ENCODE measurements at places on chromosomes 6 and 20.

GRCh38 chr20:34268145-34268544 is 26.9 kb downstream of the ASIP start:
- no peak for DNase-seq

DNA sequence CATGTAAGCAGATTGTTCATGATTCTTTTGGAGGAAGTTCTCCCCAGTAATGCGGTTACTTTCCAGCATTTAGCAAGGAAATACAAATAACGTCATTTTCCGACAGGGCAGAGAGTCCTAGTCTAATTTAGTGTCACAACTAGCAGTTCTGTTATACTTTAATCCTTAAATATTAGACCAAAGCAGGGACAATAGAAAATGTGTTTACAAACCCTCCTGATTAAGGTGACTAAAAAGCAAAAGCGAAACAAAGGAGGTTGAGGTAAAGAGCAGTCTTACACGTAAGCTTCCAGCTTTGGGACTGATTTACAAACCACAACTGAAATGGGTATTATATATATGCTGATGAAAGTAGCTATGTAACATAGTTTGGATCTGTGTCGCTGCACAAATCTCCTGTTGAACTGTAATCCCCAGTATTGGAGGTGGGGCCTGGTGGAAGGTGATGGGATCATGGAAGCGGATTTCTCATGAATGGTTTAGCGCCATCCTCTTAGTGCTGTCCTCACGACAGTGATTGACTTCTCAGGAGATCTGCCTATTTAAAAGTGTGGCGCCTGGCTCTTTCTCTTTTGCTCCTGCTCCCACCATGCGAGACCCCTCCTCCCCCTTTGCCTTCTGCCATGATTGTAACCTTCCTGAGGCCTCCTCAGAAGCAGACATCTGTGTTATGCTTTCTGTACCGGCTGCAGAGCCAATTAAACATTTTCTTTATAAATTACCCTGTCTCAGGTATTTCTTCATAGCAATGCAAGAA is 81.9 kb downstream of the PLCB1 start:
- DNase-seq = no peak

DNA sequence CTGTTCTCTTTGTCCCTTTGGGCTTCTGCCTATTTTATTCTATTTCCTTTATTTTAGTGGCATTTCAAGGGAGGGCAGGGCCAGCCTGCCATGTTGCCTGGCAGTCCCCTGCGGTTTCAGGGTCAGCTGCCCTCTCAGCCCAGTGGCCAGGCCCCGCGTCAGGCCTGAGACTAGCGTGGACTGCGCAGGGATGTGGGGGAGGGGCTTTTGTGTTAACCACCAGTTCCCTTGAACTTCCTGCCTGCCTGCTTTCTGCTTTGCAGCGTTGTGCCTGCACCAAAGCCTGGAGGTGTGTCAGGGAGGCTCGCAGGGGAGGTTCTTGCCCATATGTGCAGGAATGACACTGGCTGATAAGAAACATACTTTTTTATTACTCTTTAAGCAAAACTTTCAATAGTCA is 157.6 kb downstream of the SLC35B3 start:
- peak; percentile 28 for DNase-seq

DNA sequence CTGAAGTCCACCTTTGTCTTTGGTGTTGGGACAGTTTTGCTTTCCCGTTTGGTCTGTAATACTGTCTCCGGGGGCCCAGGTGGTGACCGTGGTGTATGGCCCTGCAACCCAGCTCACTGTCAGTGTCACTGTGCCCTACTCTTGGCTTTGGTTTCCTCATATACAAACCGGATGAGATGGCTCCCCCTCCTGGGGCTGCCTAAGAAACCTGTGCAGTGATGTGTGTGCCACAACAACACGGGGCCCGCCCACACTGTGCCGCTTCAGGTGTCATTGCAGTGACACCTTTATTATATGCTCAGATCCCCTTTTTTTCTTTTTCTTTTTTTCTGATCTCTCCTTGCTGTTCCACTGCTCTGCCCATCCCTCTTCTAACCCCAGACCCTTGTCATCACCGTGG is 73.9 kb downstream of the RAMACL start:
- DNase-seq = no peak

DNA sequence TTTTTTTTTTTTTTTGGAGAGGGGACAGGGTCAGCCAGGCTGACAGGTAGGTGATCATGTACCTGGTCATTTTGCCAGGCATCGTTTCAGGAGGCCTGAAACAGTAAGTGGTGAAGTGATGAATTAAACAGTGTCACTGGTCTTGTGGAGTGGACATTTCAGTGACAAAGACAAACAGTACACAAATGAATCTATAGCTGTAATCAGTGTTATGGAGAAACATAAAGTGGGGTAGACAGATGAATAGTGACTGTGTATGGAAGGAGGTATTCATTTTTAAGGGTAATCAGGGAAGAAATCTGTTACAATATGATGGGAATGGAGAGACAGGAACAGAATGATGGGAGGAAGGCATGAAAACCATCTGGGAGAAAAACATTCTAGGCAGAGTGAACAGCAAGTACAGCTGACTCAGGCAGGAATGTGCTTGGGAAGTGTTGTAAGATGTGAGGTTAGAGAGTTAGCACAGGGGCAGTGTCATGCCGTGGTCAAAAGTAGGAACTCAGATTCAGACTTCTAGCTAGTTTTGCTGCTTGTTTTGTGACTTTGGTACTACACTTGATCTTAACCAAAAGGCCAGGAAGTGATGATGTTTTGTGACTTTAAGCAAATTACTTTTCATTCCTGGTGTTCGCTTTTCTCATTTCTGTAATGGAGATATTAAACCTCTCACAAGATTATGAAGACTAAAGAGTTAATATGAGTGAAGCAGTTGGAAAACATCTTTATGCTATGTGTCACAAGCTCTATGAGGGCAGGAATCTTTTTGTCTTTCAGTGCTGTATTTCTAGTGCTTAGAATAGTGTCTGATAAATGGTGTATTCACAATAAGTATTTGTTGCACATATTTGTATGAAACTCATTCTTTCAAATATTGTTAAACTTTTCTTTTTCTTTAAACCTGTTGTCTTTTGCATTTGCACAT is 43.4 kb downstream of the QKI start:
- no peak for DNase-seq

- DNase-seq = no peak
Observed at GRCh38 chr20:59365611-59366285, 65.3 kb downstream of the EDN3 start.

- DNase-seq = peak; percentile 64
Observed at GRCh38 chr6:89940225-89941027, 46.2 kb downstream of the GJA10 start.

GRCh38 chr6:168078175-168078942 is 653 bp downstream of the FRMD1 start:
- no peak for DNase-seq

GRCh38 chr6:114796576-114796975 is 453.8 kb upstream of the HS3ST5 start:
- DNase-seq = no peak

- DNase-seq = no peak
Observed at GRCh38 chr6:78489874-78490273, 377.5 kb upstream of the IRAK1BP1 start.

DNA sequence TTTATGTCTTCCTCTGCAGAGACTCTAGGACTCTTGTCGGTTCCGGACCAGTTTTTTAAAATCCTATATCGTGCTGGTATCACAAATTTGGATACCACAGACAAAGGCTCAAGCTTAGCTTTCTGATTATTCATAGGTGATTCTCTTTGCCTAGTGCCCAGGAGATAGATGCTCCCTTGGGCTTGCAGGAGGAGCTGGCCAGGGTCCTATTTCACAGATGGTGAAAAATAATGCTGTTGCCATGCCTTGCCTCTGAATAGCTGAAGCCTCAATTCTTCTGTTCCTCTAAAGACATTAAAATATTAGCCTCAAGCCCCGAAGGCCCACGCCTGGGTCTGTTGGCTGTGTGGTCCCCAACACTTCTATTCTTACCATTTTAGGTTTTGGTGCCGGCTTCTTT is 123.9 kb upstream of the BACH2 start:
- no peak for DNase-seq

GRCh38 chr6:101926149-101926925 is 532.8 kb downstream of the GRIK2 start:
- DNase-seq = no peak

DNA sequence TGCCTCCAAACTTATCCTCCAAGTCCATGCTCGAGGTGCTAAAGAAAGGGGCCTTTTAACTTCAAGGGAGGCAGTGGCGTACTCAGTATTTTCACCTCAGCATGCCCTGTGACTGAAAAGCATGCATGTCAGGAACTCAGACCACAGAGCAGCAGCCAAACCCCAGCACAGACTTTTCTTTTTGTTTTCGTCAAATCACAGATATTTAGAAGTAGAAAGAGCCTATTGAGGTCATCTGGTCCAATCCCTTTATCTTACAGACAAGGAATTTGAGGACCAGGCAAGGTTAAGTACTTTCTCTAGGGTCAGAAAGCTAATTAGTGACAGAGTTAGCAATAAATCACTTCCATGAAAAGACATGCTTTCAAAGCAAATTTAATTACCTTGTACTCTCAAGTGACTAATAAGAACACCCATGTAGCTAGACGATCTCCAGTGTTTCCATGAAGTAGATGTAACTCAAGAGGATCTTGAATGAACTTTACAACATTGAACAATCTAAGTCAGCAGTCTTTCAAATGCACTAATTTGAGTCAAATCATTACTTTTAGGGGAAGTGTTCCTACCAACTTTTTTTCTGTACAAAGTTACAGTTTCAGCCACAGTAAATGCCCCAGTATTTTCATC is 35.9 kb downstream of the MOXD1 start:
- DNase-seq = peak; percentile 13

DNA sequence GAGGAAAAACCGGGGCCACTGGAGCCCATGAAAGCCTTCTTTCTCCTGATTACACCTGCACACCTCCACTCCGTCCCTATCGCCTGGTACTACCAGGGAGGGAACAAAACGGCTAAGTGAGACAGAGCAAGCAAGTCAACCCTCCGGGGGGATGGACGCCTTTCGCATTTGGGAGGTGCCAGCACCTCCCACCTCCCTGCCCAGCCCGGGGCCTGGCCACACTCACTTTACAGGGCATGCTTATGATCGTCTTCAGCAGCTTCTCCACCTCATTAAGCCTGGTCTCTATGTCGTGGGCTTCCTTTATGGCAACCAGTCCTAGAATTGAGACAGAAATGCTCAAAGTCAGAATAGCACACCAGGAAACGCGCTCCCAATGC is 13.7 kb downstream of the PXDC1 start:
- DNase-seq = no peak

DNA sequence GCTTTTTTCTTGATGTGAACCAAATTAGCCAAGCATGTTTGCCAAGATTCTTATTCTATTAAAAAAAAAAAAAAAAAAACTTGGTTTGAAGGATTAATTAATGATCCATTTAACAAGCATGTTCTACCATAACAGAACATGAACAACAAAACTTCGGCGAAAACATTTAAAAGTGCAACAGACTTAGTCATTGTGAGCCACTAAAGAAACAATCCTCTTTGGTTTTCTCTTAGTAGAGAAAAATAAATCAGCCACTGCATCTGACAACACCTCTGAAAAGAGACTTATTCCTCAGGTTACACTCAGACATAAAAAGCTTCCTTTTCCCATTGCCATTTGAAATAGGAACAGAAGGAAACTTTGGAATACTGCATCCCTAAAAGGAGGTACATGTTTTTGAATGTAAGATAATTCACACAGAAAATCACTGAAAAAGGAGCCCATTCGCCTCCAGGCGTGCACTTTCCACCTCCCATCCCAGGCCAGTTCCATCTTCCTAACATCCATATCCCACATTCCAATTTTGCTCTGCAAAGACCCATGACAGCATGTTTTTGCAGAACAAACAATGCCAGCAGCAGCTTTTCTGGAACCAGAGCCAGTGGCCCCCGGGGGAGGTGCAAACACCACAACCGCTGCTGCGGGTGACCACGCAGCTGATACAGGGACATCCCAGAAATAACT is 79.5 kb downstream of the ZMYND8 start:
- DNase-seq = no peak

- DNase-seq = no peak
Observed at GRCh38 chr6:108841377-108841855, 6.8 kb upstream of the ARMC2 start.

DNA sequence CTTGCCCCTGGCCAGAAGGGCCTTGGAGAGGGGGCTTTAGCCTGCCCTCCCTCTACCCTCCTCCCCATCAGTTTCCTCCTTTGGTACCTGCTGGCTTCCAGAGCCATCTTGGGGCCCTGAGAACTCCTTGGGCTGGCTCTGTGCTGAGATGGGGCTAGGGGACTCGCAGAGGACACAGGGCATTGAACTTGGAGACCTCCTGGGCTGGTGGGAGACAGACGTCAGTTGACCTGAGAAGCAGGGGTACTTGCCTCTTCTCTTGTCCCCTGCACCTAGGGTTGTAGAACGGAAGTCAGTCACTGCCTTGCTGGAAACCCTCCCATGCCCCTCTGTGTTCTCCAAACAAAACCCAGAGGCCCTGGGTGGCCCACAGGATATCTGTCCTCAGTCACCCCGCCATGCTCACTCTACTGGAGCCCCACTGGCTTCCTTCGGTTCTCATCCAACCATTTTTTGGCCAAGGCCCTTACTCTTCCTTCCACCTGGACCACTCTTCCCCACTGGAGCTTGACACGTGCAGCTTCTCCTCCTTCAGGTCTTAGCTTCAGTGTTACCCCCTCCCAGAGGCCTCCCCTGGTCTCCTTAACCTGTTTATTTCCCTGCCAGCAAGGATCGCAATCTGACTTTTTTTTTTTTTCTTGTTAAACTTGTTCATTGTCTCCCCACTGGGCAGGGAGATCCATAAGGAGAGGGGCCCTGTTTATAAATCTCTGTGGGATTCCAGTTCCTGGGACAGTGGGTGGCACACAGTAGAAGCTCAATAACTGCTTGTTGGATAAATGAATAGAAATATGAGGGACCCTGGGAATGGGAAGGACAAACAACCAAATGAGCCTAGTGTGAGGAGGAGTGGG is 971 bp downstream of the RBCK1 start:
- DNase-seq = no peak

GRCh38 chr6:20837189-20837588 is 302.9 kb downstream of the CDKAL1 start:
- DNase-seq = no peak

GRCh38 chr6:79610306-79611009 is 20.7 kb upstream of the SH3BGRL2 start:
- DNase-seq = peak; percentile 45

GRCh38 chr6:149457316-149457884 is 27.4 kb downstream of the ZC3H12D start:
- DNase-seq = no peak

DNA sequence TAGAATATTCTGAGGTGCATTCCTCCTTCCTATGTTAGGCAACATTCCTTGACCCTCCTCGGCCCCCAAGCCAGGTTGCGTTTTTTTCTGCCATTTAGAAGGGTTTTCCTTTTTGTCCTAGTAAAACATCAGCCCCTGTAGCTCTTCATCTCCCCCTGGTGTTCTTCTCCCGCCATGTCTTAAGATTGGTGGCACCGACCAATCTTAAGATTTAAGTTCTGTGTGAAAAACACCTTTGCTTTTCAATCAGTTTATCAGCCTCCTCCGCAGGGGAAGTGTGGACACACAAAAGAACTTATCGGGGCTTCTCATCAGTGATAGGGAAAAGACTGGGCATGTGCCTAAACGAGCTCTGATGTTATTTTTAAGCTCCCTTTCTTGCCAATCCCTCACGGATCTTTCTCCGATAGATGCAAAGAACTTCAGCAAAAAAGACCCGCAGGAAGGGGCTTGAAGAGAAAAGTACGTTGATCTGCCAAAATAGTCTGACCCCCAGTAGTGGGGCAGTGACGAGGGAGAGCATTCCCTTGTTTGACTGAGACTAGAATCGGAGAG is 719 bp upstream of the EDN1 start:
- peak; percentile 50 for DNase-seq
